ENCODE measurements at places on chromosomes 5 and 9.

GRCh38 chr9:136267261-136268111 is 21.9 kb upstream of the QSOX2 start:
- DNase-seq: peak; percentile 90

DNA sequence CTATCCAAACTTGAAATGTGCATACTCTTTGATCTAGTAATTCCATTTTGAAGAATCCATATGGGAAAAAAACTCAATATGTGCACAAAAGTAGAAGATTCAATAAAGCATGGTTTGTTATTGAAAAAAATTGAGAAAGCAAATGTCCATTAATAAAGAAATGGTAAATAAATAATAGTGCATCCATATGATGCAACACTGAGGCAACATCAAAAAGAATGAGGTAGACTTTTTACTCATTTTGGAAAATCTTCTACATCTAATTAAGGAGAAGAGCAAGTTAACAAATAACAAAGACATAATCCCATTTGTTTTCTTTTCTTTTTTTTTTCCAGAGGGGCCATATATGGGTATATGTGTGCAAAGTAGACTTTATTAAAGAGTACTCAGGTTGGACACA is 52.5 kb upstream of the FST start:
- DNase-seq: no peak

GRCh38 chr5:1226839-1227581 is 1.8 kb downstream of the SLC6A18 start:
- no peak for DNase-seq

DNA sequence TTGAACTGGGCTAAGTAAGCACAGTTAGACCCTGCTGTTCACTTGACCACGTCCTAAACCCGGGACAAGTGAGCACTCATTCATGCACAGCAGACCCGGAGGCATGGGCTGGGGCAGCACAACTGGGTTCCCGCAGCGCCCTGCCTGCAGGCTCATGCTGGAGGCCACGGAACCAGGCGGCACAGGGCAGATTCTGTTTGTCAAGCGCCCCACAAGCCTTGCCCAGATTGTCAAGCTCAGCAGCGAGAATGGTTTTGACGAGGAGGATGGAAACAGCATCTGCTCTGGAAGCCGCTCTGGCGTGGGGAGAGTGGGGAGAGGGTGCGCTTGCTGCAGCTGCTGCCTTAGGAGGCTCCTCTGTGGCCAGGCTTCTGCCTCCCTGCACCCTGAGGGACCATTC is 32.7 kb downstream of the PRRT1B start:
- DNase-seq: no peak

DNA sequence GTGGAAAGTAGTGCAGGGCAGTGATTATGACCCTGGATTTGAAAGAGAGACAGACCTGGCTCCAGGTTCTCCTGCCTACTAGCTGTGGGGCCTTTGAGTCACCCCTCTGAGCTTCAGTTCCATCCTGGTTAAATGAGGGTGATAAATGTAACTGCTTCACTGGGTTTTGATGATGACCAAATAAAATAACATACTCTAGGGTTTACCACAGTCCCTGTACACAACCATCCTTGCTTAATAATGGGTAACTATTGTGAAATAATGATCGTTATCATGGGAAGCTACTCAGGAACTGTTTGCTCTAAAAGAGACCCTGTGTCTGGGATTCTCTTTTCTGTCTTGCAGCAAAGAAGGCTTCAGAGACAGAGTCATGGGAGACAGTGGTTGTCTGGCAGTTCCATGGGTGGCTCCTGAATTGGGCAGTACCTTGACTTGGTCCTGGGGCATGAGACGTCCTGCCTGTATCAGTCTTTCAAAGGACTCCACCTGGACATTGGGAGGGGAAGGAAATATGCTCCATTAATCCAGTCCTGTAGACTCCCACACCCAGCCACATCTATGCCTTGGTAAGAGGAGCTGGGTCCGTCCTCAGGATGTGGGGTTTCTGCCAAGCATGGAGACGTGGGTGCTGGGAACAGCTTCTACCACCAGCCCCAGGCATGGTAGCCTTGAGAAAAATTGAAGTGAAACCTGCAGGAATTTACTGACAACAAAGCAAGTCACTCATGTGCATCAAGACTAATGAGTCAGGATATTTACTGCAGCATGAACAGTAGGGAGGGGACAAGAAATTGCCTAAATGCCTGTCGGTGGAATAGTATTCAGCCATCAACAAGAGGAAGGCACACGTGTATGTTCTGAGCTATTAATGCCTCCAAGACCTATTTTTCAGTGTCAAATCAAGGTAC is 23.4 kb downstream of the AKNA start:
- DNase-seq: peak; percentile 13

- no peak for DNase-seq
Measured at GRCh38 chr5:153257381-153257780, 233.1 kb upstream of the GRIA1 start.

DNA sequence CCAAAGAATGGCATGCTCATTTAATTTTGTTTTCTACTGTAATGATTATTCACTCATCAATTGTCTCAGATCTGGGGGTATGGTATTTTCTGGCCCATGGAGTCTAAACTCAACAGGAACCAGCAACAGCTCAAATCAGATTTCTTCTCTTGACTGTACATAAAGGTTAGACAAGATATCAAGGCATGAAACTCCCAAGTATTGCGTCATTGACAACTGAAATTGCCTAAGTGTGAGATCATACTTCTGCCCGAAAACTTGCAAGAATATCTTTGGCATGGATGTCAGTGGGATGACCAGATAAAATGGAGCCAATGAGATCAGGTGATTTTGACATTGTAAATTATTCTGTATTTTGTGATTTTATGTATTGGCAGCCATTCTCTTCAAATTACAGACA is 141.7 kb upstream of the STK32A start:
- no peak for DNase-seq

DNA sequence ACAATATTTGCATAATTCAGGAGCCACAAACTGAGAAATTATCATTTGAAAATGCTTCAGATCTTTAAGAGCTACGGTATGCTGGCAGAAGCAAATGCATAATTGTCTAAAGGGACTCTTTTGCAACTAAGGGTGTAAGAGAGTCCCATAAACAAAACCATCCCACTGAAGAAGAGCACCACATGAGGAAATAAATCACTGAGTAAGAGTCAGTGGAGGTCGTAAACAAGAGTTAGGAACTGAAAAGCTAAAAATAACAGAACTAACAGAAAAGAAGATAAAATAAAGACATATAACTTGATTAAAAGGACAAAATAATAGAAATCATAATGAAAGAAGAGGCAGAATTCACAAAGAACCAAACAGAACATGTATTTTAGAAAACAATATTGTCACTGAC is 3.5 kb upstream of the SMC2 start:
- no peak for DNase-seq

DNA sequence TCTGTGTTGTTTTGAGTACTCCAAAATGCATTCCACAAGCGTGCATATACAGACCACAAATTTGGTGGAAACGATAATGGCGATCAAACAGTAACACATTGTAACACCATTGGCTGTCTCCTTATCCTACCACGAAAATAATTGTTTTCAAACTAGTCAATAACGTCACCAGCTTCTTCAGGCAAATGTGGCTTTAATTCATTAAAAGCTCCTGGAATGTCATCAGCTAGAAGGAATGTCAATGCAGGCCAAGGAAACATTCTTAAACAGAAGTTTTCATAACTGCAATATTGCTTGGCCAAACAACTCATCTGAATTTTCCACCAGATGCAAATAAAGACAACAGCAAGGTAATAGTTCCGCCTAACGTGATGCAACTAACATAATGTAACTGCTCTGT is 71.6 kb upstream of the XPA start:
- DNase-seq: no peak

DNA sequence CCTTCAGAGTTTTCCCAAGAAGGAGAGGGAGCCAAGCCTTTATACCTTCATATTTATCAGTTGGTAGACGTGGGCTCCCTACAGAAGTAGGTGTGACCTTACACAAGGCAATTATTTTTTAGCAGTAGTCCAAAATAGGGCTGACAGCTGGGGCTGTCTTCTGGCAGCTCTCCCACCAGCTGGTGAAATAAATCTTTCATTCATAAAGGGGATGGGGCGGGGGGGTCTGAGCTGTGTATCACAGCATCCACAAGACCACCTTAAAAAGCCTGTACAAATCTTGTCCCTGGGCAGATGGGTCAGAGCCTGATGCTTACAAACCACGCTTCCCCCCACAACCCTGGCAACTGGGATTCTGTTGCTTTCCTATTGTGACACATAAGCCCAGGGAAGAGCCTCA is 19.7 kb downstream of the CSF2 start:
- DNase-seq: no peak

DNA sequence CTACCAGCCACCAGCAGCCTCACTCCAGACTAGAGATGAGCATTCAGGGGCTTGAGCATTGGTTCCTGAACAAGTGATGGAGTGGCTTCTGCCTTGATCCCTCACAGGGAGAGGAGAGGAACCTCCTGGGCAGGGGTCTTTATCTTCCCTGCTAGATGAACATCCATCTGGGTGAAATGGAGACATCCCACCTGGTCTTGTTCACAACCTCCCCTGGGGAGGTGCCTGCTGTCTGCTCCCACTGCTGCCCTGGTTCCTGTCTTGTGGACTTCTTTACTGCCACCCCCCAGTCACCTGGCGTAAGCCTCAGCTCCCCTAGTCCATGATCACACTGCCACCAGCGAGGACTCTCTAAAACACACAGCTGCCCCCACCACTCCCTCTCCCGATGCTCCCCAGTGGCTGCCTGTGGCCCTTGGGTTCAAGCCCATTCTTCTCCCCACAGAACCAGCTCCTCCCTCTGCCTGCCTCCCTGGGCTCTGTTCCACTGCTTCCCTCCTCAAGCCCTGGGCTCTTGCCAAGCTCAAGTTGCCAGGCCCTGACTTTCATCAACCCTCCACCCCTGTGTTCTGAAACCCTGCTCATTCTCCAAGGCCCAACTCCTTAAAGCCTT is 51.5 kb downstream of the COL15A1 start:
- peak; percentile 63 for DNase-seq

GRCh38 chr5:16600946-16601345 is 15.9 kb downstream of the RETREG1 start:
- no peak for DNase-seq

DNA sequence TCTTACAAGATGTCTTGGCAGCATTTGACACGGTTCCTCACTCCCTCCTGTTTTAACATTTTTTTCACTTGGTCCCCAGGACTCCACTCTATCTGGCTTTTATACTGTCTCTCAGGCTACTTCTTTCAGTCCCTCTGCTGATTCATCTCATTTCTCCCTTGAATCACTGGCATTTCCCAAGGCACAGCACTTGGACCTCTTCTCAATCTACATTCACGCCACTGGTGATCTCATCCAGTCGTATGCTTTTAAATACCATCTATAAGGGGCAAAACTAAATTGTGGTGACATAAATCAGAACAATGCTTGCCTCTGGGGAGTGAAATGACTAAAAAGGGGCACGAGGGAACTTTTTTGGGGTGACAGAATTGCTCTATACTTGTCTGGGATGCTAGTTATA is 47.1 kb downstream of the MAPKAP1 start:
- no peak for DNase-seq

GRCh38 chr9:113992276-113992951 is 85.7 kb downstream of the AMBP start:
- peak; percentile 65 for DNase-seq

DNA sequence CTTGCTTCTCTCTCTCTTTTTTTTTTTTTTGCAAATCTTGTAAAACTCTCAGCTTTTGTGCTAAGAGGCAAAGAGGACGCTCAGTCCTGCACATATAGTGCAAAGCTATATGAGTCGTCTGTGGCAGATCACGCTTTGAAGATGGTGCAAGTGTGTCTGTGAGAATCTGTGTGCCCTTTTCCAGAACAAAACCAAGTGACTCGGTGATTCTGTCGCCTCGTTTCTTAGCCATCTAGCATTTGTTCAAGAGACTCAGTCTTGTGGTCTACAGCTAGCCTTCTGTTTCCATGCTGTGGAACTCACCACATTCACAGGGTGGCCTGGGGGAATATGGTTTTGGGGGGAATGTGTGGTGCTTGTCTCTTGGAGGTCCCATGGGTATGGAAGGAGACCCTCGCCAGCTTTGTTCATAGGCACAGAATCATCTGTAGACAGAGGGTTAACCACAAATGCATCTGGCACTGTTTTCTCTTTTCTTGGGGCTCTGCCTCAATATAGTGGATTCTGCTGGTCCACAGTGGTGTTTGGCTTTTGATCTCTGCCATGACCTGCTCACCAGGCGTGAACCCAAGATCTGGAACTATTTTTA is 82.1 kb downstream of the C9orf152 start:
- peak; percentile 58 for DNase-seq

- peak; percentile 71 for DNase-seq
Measured at GRCh38 chr5:93621327-93621798, 38.3 kb downstream of the NR2F1 start.

DNA sequence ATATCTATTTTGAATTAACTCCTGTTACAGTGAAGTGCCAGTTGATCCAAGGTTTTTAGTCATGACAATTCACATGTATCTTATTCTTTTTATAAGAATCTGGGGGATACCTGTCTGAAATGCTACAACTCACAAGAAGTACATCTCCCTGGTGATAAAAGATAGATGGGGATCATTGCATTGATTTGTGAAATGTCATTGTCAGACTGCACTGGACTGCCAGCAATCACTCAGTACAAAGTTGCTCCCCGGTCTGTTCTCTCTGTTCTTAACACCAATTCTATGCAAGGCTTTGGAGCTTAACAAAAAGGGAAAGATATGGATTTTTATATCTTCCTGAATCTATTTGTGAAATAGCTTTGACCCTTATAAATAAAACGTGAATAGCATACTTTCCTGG is 171.8 kb upstream of the PCSK5 start:
- no peak for DNase-seq

DNA sequence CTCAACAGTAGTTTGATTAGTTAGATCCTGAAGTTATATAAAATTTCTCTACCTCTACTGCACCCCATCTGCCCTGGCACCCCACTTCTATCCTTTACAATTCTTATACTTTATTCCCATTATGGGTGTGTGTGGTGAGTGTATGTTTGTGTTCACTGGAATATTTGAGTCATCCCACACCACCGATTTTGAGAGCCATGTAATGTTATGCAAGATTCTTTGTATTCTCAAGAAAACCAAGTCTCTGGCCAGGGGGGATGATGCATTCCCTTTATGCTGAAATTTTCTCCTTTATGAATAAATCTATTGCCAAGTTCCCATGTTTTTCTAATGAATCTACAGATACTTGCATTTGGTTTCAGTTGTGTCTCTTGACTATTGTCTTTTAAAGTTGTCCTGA is 266.8 kb downstream of the ARHGEF28 start:
- DNase-seq: no peak

- DNase-seq: peak; percentile 82
Measured at GRCh38 chr9:126860077-126860756, at the start of gene ZBTB34. Gene ZBTB34, plus strand, starts transcription at chr9:126860639. Its CDS starts 18,761 bp downstream, at chr9:126879400.

DNA sequence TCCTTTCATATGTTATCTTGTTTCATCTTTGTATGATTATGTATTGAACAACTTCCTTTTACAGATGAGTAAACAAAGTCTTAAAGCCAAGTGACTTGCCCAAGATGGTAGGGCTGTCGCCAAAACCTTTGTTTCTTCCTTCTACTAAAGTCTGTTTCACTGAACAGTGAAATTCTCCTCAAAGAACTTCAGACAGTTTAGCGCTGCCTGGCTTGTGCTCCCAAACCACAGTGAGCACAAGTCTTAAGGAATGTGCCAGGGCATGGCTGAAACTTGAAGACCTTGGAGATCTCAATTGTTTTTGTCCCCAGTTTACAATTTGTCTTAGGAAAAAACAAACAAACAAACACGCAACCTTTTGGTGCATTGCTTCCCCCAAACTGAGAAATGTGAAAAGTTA is 273.5 kb downstream of the CRB2 start:
- DNase-seq: no peak

GRCh38 chr9:80881940-80882339 is 807.4 kb downstream of the TLE1 start:
- no peak for DNase-seq

GRCh38 chr5:113067635-113068344 is 91.2 kb downstream of the DCP2 start:
- peak; percentile 60 for DNase-seq

Measured in femur (tissue), 1 donor.